ENCODE measurements at places on chromosomes 12 and 14.

GRCh38 chr12:6899427-6899826 lies 5.2 kb upstream of the LRRC23 start:
- DNase-seq, result no peak

GRCh38 chr12:92706594-92706993 lies 3.8 kb downstream of the PLEKHG7 start:
- no peak for DNase-seq

GRCh38 chr14:87152693-87153092 lies 840.3 kb downstream of the GALC start:
- DNase-seq, result no peak

- DNase-seq, result no peak
These were observed 5.6 kb upstream of the HEATR5A start for GRCh38 chr14:31425905-31426304.

DNA sequence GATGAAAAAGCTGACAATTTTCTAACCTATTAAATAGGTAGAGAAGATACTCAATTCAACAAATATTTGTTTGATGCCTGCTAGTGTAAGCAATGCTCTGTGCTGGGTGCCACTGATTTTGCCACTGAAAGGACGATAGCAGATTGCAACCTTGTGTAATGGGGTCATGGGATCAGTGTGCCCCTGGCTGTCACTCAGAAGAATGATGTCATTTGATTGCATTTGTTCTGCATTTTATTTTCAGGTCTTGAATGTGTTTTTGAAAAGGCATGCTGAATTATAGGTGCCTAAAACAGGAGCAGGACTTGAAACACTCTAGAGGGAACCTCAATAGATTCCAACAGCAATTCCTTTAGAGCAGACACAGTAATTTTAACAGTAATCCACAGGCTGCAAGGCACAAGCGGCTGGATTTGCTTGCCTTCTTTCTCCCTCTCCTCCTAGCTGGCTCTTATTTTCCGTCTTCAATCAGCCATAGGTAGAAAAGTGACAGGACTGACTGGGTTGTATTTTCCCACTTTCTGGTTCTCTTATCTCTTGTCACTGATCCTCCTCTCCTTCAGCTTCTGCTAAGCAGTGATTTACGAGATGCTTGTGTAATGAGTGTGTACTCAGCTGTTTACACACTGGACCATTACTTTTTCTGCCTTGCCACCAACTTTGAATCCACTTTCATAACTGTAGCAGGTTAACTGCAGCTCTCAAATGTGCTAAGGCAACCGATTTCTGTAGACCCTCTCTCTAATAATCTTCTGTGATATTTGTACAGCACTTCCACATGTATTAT lies 4.1 kb downstream of the PLXNC1 start:
- DNase-seq, result no peak

DNA sequence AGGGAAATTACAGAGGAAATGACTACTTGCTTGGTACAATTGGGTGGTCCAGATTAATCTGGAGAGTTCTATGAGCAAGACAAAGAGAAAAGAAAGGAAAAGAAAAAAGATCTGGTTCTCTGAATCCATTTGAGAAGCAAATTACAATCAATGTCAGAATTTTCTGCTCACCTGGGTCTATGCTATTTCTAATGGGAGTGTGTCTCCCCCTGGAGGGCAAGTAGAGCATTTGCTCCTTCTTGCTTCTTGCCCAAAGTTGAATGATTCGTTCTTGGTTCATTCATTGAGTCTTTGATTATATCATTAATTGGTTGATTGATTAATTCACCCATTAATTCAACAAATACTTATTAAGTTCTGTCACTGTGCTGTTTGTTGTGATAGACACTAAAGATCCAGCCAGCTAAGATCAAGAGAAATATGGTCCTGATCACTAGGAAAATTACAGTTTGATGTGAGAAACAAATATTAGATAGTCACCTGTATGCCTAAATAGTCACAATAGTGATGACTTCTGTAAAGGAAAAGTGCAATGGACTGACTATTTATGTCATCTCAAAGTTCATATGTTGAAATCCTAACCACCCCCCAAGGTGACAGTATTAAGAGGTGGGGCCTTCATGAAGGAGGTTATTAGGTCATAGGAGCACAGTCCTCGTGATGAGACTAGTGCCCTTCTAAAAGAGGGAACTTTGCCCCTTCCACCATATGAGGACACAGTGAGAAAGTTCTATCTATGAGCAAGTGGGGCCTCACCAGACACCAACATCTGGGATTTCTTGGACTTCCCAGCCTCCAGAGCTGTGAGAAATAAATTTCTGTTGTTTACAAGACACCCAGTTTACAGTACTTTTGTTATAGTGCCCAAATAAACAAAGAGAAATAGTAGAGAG lies 8.0 kb upstream of the ASB8 start:
- DNase-seq, result no peak

DNA sequence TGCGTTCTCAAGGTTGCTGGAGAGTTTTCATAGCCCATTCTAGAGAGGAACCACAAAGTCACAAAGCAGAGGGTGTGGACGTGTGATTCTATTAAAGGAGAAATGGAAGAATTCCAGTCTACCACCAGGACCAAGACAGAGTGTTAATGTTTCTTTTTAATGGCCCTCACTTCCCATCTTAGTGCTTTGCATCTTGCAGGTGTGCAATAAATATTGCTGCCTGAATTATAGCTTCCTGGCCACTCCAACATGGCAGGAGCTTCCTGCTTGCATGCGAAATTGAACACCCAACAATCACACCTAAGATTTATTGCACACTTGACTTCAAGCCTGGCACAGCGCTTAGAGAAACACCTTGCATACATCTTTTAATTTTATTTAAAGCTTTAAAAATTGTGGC lies 22.4 kb upstream of the PPP1CC start:
- DNase-seq, result no peak

Data from uterus (tissue), 4 donors.